GM12891 (cell line): ENCODE measurements at places on chromosomes 16 and 17.

DNA sequence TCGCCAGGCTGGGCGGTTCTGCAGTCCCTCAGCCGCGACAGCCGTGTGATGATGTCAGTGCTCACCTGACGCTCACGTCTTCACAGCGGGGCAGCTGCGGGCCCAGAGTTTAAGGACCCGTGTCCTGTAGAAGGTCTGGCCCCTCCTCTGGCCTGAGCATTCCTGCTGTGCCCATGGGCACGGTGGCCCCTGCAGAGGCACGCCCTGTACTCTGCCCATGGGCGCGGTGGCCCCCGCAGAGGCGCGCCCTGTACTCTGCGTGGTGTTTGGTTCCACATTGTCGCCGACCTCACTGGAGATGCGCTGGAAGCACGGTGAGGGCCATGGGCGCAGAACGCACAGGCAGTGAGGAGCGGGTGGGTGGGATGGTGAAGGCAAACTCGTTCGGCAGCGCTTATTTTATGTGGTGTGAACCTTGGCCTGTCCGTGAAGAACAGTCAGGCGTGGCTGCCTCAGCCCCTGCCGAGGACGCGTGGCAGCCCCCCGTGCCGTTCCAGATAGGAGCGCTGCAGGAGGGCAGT, 122.0 kb downstream of the BANP start:
- no peak for DNase-seq

DNA sequence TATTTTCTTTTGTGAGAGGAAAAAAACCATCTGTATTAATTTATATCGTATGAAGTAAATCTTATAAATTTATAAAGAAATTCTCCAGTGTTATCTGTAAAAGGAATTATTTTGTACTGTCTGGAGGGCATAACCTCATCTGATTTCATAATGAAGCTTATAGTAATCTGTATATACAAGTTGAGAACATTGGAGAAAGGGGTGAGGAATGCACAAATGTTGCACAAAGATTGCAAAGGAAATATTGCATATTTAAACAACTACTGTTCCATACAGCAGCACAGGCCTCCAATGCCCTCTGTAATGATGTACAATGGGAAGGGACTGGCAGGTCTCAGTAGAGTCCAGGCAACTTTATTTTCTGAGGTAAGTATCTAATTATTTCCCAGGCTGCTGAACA, 50.8 kb upstream of the KCNJ16 start:
- no peak for DNase-seq

- no peak for DNase-seq
These were observed 55.9 kb downstream of the MFSD11 start for GRCh38 chr17:76793775-76794174.

DNA sequence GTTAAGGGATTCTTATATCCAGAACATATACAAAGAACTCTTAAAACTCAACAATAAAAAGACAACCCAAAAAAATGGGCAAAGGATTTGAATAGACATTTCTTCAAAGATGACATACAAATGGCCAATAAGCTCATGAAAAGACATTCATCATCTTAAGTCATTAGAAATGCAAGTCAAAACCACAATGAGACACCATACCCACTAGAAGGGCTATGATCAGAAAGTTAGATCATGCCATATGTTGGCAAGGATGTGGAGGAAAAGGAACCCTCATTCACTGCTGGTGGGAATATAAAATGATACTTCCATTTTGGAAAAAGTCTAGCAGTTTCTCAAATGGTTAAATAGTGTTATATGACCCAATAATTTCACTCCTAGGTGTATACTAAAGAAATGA, 9.4 kb downstream of the PLD6 start:
- no peak for DNase-seq

- DNase-seq: no peak
These were observed 42.6 kb upstream of the ATF7IP2 start for GRCh38 chr16:10343124-10343760.

DNA sequence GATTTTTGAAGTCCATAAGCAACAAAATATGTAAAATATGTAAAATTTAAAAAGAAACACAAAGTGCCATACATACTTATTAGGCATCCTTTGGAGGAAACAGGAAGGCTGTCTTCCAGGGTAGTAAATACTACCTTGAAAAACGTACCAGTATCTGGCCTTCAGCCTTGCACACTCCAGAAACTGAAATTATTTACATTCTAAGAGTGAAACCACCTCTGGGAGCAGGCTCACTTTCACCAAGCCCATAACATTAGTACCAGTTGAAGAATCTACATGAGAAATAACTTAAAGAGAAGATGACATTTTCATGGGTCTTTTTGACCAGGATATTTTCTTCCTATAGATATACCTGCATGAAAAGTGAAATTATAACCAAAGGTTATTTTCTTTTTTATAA, 6.4 kb downstream of the KRTAP9-1 start:
- no peak for DNase-seq

GRCh38 chr17:76561799-76562268, 22.0 kb downstream of the PRCD start:
- DNase-seq: no peak

- DNase-seq: no peak
These were observed 10.0 kb upstream of the BHLHA9 start for GRCh38 chr17:1260086-1260769.

- no peak for DNase-seq
These were observed 16.9 kb downstream of the CMC2 start for GRCh38 chr16:80989801-80990200.

DNA sequence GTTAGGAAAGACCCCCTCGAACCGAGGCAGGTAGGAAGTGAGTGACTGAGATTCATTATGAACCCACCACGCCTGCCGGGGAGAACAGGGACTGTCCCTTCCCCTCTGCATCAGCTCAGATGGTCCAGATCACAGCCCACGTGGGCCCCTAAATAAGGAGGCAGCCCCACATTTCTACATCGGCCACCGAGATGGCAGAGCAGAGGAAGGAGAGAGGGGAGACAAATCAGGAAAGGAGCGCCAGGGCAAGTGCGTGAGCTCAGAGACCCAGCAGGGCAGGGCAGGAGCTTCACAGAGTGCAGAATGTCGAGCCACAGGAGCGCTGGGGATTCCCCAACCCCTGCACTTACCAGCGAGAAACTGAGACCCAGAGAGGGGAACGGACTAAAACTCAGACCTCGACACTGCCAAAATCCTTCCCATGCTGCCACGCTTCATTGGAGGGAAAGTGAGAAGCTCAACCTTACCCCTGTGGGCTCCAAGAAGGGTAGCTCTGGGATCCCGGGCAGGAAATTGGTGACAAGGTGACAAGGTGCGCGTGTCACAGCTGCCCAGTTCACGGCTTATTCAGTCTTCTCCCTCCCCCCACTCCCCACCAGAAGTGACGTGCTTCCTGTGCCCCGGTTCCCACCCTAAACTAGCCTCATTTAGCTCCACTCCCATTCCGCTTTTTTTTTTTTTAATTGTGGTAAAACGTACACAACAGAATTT, at the start of gene ICAM2:
TSS of gene ICAM2 (minus strand) at position 578 of the 711 bp plus-strand sequence. CDS start 13,942 bp downstream, outside the sequence.
- no peak for DNase-seq

- DNase-seq: peak; percentile 91
These were observed at the start of gene PARN for GRCh38 chr16:14629919-14630619. PARN (minus strand) TSS chr16:14630260; CDS start chr16:14630125, 135 bp downstream.

DNA sequence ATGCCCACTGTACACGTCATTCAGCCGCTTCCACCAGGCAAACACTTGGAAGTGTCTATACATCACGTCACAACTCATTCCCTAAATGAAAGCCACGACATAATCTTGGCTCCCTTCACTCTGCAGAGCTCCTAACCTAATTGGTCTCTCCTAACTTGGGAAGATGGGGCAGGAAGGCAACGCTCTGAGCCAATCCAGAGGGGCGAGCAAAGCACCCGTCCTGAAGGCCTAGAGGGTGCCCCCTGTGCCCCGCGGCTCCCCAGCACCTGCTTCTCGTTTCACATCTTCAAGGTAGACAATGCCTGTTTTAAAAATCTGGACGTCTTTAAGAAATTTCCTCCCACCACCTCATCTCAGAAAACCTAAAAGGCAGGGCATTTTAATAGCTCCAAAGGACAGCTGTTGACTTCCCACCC, 1.0 kb downstream of the CSNK2A2 start:
- no peak for DNase-seq

GRCh38 chr17:7262192-7262934, at the start of gene CLDN7:
CLDN7 (minus strand) TSS chr17:7262478; CDS start chr17:7262043, 435 bp downstream.
- no peak for DNase-seq

DNA sequence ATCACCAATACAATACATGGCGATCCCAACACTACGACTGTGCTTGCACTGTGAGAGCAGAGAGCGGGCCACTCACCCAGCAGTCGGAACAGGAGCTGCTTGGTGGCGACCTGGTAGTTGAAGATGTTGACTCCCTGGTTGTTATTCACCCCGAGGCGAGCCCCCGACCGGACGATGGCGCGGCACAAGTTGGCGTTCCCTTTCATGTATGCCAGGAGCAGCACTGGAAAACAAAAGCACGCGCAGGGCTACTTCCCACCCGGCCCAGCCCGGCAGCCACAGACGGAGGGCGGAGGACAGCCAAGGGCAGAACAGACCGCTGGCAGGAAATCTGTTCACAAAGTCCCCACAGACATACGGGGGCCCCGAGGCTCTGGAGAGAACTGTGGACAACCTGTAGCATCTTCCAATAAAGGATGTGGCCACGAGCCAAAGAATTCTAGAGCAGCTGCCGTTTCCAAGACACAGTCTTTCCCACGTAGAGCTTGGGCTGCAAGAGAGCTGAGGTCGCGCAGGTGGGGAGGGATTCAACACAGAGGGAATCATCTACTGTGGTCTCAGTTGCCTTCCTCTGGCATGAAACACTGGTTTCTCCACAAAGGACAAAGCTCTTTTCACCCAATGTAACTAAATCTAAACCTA, 27.8 kb downstream of the CYB5D2 start:
- no peak for DNase-seq

GRCh38 chr17:41686281-41686680, 2.4 kb upstream of the EIF1 start:
- no peak for DNase-seq
